ENCODE measurements at places on chromosomes 5 and 9.

GRCh38 chr5:91188755-91189154 lies 194.4 kb downstream of the ARRDC3 start:
- no peak for DNase-seq

DNA sequence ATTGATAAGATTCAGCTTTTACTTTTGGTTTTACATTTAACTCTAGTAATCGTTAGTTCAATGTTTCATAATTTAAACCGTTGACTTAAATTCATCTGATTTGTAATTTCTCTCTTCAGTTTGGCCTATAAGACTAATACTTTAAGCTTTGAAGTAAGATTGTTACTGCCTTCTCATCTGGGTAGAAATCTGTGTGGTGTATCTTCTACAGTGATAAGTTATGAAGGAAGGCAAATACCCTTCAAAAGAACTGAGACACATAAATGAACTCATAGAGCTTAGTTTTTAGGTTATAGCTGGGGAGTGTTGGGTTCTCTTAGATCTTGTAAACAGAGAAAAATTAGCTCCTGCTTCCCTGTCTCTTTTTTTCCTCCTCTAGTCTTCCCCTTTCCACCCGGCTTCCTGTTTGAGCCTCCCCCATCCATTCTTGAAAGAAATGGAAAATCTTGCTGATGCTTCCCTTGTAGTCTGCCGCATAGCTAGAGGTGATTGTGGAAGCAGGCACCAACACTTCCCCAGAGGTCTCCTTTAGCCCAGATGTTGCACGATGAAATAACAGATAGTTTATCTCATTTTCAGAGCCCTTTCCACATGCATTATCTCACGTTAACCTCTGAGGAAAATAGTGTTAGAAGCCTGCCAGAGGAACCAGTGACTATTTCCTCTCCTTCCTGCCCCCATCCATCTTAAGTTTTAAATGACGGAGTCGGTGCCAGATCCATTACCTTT lies 2.0 kb upstream of the F2RL2 start:
- DNase-seq = no peak

DNA sequence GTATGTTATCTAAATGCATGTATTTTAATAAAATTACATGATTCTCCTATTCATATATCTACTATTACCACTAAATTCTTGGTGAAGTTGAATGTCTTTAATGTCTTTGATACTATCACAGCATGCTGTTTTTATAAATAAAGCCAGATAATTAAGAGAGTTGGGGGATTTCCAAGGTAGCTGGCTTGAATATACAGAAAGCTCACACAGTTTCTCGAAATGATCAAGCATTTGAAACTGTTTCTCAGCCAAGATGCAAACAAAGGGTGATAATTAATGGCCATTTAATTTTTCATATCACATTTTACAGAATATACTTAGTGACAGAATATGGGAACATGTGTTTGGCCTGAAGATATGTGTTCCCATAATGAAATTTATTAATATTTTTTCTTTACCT lies 145.6 kb upstream of the CDH12 start:
- no peak for DNase-seq

DNA sequence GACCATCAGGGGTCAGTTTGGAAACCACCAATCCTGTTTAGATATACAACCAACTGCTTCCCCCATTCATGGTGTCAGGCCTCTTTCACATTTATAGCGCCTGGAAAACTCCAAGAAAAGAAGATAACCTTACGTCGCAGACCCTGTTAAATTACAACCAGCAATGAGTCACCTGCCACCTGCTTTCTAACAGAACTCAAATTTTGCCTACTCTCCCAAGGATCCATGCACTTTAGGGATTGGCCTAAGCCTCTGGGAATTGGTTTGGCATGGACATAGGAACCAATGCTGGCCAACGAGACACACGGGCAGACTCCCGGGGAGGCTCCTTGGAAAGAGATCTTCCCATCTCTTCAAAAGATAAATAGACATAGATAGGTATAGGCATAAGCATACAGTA lies 87.0 kb downstream of the FEM1C start:
- no peak for DNase-seq

DNA sequence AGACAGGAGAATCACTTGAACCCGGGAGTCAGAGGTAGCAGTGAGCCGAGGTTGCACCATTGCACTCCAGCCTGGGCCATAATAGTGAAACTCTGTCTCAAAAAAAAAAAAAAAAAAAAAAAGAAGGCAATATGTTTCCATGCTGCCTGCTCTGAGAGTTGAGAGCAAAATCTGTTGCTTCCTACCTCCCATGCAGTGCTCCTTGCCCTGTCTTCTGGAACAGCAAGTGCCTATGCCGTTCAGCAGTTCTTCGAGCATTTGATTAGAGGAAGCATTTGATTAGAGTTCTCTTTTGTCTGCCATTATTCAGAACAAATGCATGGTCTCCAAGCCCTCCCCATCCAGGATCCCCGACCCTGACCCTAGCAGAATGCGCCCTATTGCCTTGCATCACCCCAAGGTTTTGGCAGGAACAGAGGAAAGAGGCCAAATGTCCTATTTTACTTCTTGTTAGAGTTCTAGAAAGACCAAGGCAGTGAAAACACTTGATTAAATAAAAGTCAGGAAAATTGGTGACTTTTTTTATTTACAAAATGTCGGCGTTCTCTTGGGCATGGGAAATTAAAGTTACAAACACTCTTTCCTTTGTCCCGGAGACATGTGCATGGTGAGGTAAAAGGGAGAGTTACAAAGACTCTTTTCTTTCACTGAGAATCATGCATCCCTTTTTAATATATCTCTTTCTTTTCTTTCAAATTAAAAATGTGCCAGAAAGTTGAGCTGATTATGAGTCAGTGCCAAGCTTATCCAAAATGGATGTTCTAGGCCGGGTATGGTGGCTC lies 27.8 kb upstream of the FSD1L start:
- no peak for DNase-seq

DNA sequence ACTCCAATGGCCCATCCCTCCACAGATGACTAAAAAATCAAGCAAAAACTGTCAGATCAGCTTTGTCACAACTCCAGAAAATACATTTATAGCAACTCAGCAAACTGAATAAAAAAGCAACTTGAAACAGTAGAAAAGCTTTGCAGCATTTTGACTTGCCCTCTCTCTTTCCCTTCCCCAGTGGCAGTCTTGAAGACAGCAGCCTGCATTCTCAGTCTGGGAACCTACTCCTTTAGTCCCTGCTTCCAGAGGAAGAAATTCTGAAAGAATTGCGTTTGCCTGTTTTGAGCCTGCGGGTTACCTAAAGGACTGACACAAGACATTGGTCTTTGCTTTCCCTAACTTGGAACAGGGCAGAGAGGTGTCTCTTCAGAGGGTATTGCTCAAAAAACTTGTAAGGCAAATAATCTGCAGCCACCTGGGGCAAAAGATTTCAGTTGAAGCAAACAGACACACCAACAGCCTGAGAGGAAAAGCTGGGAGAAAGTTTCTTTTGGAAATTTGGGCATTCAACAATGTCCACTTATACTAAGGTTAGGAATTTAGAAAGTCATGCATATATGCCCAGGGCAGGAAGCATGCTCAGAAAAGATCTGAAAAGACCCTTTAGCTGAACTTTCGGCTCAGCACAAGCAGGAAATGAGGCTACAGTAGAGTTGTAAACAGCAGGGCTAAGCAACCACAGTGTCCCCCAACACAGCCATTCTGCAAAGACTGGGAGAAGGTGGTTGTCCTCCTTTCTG lies 15.2 kb upstream of the SLC35D2 start:
- DNase-seq = no peak

GRCh38 chr9:27888661-27889295 lies 315.5 kb upstream of the C9orf72 start:
- DNase-seq = no peak

- no peak for DNase-seq
Measured at GRCh38 chr9:73497796-73498195, 346.1 kb downstream of the ANXA1 start.

GRCh38 chr9:99595796-99596195 lies 225.9 kb upstream of the NR4A3 start:
- no peak for DNase-seq

GRCh38 chr5:55480781-55481180 lies 54.0 kb downstream of the PLPP1 start:
- no peak for DNase-seq

GRCh38 chr5:66661149-66661548 lies 65.0 kb downstream of the MAST4 start:
- DNase-seq = no peak

GRCh38 chr9:68643901-68644809 lies 60.9 kb upstream of the PIP5K1B start:
- no peak for DNase-seq

- no peak for DNase-seq
Measured at GRCh38 chr5:165495829-165496380, 1990.5 kb downstream of the MAT2B start.

DNA sequence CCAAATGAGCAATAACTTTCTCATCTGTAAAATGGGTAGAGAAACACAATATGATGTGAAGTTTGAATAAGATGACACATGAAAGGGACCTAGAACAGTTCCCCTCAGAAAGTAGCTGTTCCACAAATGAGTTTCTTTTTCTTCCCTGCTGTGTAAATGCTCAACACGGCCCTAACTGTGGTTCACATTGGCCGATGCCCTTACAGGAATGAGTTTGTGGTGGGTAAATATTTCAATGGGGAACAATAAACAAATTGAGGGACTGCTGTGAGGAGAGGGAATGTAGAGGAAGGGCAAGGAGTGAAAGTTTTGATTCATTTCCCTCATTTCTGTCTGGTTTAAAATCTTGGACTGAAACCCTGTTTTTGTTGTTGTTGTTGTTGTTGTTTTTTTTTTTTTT lies 12.8 kb downstream of the C6 start:
- no peak for DNase-seq

DNA sequence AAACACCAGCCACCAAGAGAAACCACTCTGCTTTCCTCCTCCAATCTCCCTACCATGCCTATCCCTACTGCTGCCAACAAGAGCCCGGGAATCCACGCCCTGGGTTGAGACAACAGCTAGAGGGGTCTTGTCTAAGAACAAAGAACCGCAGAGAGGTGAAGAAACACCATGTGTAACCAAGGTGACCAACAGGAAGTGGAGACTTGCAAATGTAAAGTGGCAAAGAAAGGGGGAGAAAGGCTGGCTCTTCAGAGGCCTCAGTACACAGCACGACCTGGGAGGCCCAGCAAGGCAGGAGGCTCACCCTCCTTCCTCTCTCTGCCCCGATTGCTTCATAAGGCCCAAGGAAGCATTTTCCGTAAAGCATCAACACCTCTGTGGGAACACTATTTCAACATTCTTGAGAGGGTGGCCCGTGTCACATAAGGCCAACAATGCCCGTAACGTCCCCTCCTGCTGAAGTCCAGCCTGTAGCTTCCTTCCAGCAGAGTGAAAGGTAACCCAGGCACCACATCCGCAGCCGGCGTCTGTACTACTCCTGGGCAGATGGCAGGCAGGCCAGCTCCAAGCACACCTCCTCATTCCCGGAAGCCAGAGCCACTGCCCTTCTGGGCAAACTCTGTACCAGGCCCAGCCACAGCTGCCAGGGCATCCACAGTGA lies 18.3 kb downstream of the CCNJL start:
- no peak for DNase-seq

DNA sequence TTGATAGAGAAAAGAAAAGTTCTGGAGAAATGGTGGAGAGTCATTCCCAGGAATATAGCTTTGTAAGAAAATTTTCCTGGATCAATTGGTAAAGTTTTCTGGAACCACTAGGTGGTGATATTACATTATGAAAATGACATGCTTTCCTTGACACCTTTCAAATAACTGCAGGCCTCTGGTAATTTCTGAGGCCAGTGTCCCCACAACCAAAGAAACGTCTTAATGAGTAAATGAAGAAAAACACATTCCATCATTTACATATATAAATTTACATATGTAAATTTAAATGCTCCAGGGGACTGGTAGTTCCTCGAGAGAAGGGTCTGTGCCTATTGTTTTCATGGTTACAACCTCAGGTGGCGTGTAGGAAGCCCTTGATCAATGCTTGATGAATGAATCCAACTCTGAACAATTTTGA lies 17.2 kb upstream of the RGS3 start:
- no peak for DNase-seq

- no peak for DNase-seq
Measured at GRCh38 chr5:179974246-179974945, 66.7 kb upstream of the TBC1D9B start.

DNA sequence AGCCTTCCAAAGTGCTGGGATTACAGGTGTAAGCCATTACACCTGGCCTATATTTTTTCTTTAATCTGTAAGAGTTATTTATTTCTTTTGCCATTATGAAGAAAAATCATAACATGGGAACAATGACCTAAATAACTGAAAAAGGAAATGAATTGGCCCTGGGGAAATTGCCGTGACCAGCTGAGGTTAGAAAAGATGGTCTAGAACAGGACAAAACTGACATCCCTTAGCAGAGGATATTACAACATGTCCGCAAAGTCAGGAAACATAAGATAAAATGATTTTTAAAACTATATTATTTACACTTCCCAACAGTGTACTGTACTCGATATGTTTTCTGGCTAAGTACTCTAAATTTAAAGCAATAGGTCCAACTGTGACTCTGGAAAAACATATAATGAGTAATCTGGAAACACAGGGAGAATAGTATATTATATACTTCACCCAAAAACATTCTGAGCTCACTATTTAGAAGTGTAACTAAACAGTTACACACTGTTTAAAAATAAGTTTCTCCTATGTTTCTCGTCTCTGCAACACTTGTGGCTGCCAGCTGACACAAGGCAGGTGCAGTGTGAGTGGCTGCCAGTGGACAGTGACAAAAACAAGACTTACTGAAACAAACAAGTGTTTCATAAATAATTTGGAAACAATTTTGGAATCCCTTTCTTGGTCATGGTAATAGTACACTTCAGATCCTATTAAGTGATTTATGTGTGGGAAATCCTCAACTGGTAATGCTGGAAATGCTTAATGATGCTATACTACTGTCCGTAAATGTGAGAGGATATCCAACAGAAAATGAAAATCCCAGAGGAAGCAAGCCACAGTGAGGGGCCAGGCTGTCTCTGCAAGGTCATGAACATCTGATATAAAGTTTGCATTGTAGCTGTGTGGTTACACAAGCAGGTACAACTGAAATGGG lies 69.1 kb downstream of the C9orf85 start:
- no peak for DNase-seq

DNA sequence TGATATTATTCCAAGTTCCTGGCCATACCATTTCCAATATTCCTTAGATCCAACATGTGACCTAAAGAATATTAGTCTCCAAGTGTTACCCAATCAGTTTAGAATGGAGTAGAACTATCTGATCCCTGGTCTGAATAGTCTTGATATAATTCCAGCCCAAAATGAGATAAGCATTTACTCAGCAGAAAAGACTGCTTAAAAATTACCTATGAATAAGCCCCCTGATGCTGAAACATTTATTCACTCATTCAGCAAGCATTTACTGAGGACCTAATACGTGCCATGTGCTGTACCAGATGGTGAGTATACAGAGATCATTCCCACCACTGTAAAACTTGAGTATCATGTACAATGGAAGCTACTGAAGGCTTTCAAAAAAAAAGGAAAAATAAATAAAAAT lies 157.0 kb downstream of the FAM114A2 start:
- DNase-seq = no peak

GRCh38 chr5:160269017-160269416 lies 39.7 kb downstream of the FABP6 start:
- DNase-seq = no peak

- no peak for DNase-seq
Measured at GRCh38 chr5:3216386-3216785, 379.2 kb upstream of the IRX1 start.

GRCh38 chr9:6911901-6912638 lies 154.3 kb downstream of the KDM4C start:
- DNase-seq = no peak

- no peak for DNase-seq
Measured at GRCh38 chr9:91211414-91211813, 150.3 kb downstream of the AUH start.
